ENCODE measurements at places on chromosomes 7 and 10. TPM values are rescaled to one million over a fixed set of nuclear protein-coding genes. Genes with fewer than 3 reads are reported as not detected.

GRCh38 chr10:11440250-11441150, 170.9 kb downstream of the USP6NL start:
- no peak for DNase-seq

- DNase-seq: no peak
Measured at GRCh38 chr7:12655161-12655560, 32.3 kb upstream of the ARL4A start.

DNA sequence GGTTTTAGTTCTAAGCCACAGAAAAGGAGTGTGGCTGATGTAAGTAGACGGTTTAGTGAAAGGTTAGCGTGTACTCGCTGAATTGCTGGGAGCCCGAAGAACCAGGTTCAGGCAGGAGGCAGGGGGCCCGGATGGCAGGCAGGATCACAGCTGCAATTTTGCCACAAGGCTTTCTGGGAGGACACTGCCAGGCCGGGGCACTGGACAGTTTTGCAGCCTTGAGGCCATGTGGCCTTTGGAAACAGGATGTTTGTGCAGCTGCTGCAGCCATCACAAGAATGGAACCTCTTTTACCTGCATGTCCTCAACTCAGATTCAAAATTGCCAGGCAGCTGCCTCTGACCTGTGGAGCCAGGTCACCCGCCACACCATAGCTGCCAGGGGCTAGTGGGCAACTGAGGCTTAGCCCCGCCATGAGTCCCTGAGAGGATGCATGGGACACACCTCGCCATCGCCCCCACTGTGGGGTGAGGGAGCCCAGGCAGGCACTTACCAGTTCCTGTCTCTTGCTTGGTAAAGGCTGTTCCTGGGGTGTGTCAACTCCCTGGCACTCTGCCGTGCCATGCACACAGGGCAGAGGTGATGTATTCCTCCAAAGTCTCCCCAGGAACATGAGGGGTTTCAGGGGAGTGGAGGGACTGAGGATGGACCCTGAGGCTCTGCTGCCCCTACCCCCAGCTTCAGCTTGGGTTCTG, 188.6 kb downstream of the RPS24 start:
- no peak for DNase-seq

The WIPF3 gene
- total RNA-seq: 2.0 TPM

The THSD7A gene
- 38.6 TPM for total RNA-seq

DNA sequence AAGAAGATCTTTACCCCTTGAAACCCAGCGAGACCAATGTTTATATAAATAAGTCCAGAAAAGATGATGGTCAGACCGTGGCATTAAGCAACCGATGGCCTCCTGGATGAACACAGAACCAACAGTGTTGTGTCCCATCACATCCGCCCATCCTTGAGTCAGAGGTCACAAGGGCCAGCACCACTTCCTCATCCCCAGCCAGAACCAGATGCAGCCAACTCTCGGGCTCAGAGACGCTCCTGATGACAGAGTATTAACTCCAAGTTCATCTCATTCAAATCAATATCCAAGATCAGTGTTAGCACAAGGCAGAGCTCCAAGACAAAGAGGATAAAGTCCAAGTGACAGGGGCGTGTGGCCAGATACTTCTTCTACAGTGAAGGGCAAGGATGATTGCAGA, 63.5 kb downstream of the FAM53B start:
- DNase-seq: no peak

DNA sequence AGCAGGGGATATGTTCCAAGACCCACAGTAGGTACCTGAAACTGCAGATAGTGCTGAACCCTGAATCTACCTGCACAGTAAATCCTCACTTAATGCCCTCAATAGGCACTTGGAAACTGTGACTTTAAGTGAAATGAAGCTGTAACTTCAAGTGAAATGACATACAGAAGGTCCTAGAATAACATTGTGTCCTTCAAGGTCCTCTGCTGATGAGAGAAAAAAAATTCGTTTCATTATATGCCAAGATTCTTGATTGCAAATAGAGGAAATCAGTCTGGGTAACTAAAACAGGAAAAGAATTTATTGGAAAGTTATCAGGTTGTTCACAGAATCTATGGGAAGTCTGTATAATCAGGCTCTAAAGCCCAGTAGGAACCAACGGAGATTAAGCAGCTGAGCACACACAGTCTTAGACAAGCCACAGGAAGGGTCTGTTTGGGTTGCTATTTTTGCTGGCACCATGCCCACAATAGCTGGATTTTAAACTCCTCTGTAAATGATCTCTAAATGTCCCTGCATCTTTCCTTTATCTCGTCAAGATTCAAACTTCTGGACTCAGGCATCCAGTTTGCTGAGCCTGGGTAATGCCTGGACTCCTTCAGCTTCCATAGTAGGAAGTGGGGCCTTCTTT, 57.5 kb downstream of the EXOC4 start:
- no peak for DNase-seq

DNA sequence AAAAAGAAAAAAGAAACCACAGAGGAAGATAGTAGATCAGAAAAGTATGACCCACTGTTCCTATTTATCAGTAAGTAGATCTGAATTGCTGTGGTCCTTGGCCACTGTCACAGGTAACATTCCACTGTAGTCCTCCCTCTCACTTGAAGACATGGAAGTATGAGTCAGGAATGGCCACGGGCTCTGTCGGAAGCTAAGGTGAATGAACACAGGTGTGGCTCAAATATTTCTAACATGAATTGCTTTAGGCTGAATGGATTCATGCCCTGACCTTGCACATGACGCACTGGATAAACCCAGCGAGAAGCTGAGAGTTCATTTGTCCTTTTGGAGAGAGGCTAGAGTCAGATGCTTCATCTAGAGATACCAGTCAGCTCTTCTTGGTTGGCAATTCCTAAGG, 224.5 kb upstream of the SP8 start:
- no peak for DNase-seq

GRCh38 chr7:121006711-121007315, 18.3 kb downstream of the CPED1 start:
- DNase-seq: no peak

DNA sequence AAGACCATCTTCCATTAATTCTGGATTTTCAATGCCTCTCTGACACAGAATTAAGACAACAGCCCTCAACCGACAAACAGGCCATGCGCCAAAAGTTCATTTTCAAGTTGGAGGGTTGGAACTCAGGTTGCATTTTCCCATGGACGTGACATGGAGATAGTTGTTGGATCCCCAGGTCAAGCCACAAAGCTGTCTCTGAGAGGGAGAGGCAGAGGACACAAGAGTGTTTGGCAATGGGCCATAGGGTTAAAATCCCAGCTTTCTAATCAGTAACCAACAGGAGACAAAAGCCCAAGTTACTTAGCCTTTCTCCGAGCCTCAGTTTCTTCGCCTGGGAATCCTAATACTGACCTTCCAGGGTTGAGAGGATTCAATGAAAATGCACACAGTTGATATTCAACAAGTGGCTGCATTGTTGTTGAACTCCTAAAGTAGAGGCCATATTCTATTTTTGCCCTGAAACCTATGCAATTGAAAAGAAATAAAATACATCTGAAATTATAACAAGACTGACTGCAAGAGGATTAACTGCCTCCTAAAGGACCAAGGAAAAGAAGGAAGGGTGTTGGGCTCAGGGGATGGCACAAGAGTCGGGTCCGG, 44.3 kb downstream of the SORBS1 start:
- no peak for DNase-seq

DNA sequence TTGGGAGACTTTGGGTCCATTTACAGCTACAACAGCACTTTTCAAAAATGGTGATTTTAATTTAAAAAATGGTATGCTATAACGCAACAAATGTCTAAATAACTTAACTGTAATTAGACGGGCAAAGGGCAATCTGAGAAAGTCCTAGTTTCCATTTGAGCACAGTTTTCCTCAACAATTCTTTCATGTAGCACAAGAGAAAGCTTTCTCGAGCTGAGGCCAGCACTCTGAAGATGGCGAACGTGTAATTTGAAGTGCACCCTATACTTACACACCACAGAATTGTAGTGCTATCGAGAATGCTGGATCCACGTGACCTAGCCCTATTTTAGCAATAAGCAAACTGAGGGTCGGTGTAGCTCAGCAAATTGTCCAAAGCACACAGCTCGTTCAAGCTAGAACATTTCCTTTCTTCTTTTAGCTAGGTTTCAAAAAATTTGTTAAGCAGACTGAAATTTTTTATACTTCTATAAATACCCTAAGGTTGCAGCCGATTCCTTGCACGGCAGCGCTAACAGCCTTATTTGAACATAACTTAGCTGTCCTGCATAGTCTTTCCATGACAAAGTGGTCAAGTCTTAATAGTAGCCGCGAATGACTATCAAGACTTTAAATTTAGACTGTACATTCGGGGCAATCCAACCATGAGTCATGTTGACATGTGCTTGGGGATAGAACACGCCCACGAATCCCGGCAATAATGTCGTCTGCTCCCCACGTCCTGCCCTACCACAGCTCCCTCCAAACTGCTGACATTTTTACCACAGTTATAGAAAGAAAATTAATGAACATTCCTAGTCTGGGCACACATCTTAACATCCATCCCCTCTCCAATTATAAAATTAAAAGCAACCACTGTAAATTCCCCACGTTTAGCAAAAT, 10.0 kb downstream of the KLF6 start:
- peak; percentile 85 for DNase-seq

- DNase-seq: no peak
Measured at GRCh38 chr7:75617634-75618234, 121.0 kb downstream of the HIP1 start.

GRCh38 chr7:28729727-28730126, 228.4 kb downstream of the TRIL start:
- no peak for DNase-seq

GRCh38 chr10:5904227-5904626, 14.2 kb downstream of the FBH1 start:
- no peak for DNase-seq

- no peak for DNase-seq
Measured at GRCh38 chr7:80637911-80638765, at the start of gene CD36. TSS of gene CD36 (plus strand) at chr7:80638642. CDS start at chr7:80646741, 8,099 bp downstream.

- DNase-seq: peak; percentile 86
Measured at GRCh38 chr7:142583446-142583845, 165.8 kb upstream of the PRSS1 start.

GRCh38 chr10:25465582-25466372, 291.0 kb downstream of the GPR158 start:
- DNase-seq: peak; percentile 15

- DNase-seq: peak; percentile 56
Measured at GRCh38 chr10:16893664-16894063, 76.4 kb upstream of the RSU1 start.

DNA sequence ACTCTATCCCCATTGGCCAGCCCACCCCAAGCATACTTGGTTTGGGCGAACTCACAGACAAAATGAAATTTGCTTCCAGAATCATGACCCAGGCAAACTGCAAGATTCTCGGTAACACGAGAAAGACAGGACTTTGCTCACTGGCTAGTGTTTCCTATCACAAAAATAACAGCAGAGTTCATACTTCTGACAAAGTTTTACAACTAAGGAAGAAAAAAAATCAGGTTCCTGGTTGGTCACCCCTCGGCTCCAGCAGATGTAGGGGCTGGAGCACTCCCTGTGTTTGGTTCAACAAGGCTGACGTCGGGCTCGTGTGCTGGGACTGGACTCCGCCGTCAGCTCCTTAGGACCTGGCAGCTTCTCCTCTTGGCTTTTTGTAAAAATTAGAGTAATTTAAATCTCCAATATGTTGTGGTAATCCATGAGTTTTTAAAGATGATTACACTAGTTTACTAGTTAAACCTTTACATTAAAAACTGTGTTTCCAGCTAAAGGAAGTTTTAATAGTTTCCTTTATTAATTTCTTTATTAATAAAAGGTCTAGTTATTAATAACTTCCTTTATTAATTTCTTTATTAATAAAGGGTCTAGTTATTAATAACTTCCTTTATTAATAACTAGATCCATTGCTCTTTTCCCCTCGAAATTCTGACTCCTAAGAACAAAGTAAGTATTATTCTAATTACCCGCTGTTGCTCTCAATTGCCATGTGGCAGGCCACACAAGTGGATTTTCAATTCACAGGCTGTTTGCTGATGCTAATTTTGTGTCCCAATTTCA, 115.6 kb upstream of the RNF32 start:
- no peak for DNase-seq

The SPRN gene
- total RNA-seq: 0.64 TPM

DNA sequence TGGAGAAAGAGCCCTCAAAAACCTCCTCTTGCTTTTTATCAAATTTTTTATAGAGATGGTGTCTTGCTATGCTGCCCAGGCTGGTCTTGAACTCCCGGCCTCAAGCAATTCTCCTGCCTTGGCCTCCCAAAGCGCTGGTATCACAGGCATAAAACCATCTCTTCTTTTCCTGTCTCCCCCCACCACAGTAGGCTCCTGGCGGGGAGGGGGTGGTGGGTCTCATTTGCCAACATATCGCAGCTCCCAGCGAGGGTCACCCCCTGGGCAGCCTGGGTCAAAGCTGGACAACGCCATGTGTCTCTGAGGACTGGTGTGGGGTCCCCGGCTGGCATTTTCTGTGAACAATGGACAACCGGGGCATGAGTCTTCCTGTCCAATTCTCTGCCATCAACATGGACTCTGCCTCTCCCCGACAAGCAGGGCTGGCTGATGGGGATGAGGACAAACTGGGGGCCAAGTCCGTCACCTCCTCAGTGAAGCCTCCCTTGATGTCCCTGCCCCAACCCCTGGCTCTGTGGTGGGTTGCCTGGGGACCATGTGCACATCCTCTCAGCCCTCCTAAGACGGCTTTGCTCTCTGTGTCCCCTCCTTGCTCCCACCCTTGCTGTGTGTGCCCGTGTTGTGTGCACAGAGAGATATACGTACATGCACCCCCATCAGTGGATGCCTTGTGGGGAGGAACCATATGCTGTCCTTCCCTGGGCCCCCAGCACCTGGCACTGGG, 86.4 kb upstream of the GNA12 start:
- no peak for DNase-seq

GRCh38 chr10:49518982-49519578, 19.8 kb downstream of the ERCC6 start:
- peak; percentile 22 for DNase-seq

The TRIP6 gene
- 3.2 TPM for total RNA-seq

The NUDT5 gene
- 54.0 TPM for total RNA-seq

DNA sequence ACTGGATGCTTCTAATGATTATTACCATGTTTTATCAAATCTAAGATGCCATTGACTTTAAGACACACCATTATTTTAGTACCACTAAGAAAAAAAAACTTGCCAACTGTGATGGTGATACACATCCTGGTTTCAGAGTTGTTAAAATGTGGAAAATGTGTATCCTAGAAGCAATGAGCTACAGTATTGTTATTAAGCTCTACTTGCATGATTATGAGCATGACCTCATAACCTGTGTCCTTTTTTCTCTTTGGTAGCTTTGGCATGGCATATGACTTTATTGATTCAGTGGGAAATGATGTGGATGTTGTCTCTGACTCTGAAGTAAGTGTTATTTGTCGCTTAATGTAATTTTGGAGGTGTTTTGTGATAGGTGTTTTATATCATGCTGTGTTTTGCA, 3.3 kb downstream of the EDRF1 start:
- no peak for DNase-seq

DNA sequence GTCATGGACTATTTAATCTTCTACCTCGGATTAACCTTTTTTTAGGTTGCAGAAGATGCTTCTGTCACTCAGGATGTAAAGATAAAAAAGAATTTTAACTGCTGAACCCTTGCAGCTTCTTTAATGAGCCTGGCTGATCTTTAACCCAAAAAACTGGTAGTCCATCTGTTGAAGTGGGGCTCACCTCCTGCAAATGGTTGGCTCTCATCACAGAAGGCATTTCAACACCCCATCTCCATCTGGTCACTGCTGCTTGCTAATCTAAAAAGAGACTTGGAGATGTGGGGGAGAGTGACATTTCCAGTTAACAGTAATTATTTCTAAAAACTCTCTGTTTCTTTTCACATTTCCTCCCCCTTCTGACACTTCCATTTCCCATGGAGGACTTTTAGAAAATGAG, 208.6 kb downstream of the LHFPL3 start:
- DNase-seq: no peak

The CACNB2 gene
- not detected for total RNA-seq

GRCh38 chr7:75663302-75663907, 75.3 kb downstream of the HIP1 start:
- no peak for DNase-seq

Data from Panc1 (cell line).